ENCODE measurements at places on chromosomes 2 and 18. TPM values are rescaled to one million over a fixed set of nuclear protein-coding genes. Genes with fewer than 3 reads are reported as not detected.

- H3K27ac ChIP-seq: no peak overlapping the region
- H3K4me1 ChIP-seq: no peaks in the 10 kb centered on the region
- no peak overlapping the region for H3K4me3 ChIP-seq
- H3K36me3 ChIP-seq: no peaks in the 10 kb centered on the region
These were observed 366.2 kb upstream of the LRRTM1 start for GRCh38 chr2:80670763-80671162.

ALK gene
- not detected for total RNA-seq

DNA sequence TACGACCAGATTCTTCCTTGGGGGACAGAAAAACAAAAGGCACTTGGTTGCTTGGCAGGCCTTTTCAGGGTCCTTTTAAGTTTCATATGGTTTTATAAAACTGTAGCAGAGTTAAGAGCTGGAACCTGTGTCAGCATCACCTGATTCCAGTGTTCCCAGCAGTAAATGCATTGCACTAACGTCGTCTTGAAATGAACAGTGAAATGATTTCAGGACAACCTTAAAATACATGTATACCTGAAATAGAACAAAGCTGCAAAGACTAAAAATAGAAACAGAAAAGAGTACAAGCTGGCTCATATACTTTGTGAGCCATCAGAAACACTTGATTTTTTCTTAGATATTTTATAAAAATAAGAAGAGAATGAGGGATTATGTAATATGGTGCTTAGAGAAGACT is 51.9 kb downstream of the ACSL3 start:
- H3K4me3 ChIP-seq: no peak overlapping the region
- H3K27ac ChIP-seq: no peak overlapping the region
- peaks cover 16% of the 10 kb centered on the region for H3K4me1 ChIP-seq
- DNase-seq: no peak
- H3K27me3 ChIP-seq: no peaks in the 10 kb centered on the region

- H3K36me3 ChIP-seq: no peaks in the 10 kb centered on the region
- peaks cover 4% of the 10 kb centered on the region for H3K27me3 ChIP-seq
- H3K4me1 ChIP-seq: peaks cover 9% of the 10 kb centered on the region
- no peak overlapping the region for H3K4me3 ChIP-seq
These were observed 395.5 kb upstream of the HNRNPA3 start for GRCh38 chr2:176817061-176817565.

MC2R gene
- total RNA-seq: not detected

GRCh38 chr18:3625742-3626091 is 175.7 kb downstream of the TGIF1 start:
- peak overlapping the region; percentile 91 for H3K27ac ChIP-seq
- peaks cover 37% of the 10 kb centered on the region for H3K4me1 ChIP-seq
- peaks cover 1% of the 10 kb centered on the region for H3K36me3 ChIP-seq
- H3K27me3 ChIP-seq: no peaks in the 10 kb centered on the region
- H3K4me3 ChIP-seq: no peak overlapping the region

- no peak overlapping the region for H3K27ac ChIP-seq
- H3K4me1 ChIP-seq: no peaks in the 10 kb centered on the region
- H3K36me3 ChIP-seq: no peaks in the 10 kb centered on the region
- no peak overlapping the region for H3K4me3 ChIP-seq
These were observed 106.5 kb downstream of the SEPTIN10 start for GRCh38 chr2:109507217-109507616.

CYS1 gene
- total RNA-seq: 0.24 TPM

DNA sequence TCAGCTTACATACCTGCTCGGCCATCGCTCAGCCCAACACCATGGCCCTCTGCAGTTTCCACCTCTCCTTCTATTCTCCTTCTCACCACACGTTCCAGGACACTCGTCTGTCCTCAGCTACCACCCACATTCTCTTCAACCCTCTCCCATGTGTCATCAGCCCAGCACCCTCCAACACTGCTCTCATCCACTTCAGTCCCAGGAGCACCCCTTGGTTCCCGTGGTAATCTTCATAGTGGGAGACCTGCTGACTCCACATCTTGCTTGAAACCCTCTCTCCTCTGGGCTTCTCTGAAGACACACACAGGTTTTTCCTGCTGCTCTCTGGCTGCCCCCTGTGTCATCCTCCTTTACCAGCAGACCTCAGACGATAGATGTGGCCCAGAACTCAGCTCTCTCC is 228.7 kb downstream of the GBX2 start:
- no peak for DNase-seq
- no peak overlapping the region for H3K4me3 ChIP-seq
- H3K4me1 ChIP-seq: no peaks in the 10 kb centered on the region
- no peaks in the 10 kb centered on the region for H3K36me3 ChIP-seq

DNA sequence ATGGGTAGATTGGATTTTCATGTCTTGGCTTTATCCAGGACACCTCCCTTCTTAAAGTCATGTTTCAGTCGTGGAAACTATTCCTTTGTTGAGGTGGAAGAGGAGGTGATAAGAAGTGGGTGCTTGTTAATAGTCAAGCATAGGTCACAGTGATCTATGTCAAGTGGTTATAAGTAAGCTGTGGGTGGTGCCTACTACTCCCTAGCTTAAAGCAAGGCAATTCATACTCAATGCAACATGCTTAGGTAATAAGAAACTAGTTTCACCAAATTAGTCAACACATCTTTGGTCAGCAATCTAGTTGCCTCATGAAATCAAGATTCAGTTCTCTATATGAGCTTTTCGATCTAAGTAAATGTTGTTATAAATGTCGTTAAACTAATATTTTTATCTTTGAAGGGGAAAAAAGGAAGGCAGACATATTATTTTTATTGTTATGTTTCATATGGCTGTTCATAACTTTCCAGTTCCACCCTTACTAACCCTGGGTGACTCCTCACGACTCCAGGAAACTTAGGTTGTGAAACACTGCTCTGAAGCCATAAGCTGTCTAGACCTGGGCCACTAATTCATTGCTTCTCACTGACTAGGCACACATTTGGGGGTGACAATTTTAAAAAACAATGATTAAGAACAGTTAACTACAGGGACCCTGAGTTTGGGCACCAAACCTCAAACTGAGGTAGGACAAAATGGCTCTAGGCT is 5.8 kb upstream of the ABCB11 start:
- no peak overlapping the region for H3K4me3 ChIP-seq
- H3K4me1 ChIP-seq: peaks cover 10% of the 10 kb centered on the region
- no peak overlapping the region for H3K27ac ChIP-seq
- H3K27me3 ChIP-seq: no peaks in the 10 kb centered on the region
- DNase-seq: no peak

SAG gene
- not detected for total RNA-seq

ITGB6 gene
- not detected for total RNA-seq

GRCh38 chr18:48765053-48765452 is 185.7 kb downstream of the SMAD7 start:
- no peaks in the 10 kb centered on the region for H3K36me3 ChIP-seq
- no peak overlapping the region for H3K27ac ChIP-seq
- DNase-seq: no peak
- H3K4me1 ChIP-seq: peaks cover 3% of the 10 kb centered on the region

Data from activated CD4-positive, alpha-beta T cell treated with anti-CD3 and anti-CD28 coated beads, Interleukin-2, amount 10 ng/mL, durations not matched to agents 24 days and 14 days (primary cell).